NCI-H526 treated with DMSO at 0.1 percent for 48 hours (cell line): ENCODE measurements at places on chromosomes 6 and 20.
A peak's percentile ranks its signal among the peaks of the same experiment; 100 is the strongest.

GRCh38 chr6:128097009-128097408 lies 196.2 kb upstream of the THEMIS start:
- DNase-seq: no peak

- DNase-seq: no peak
These were observed 3.5 kb downstream of the MMP24OS start for GRCh38 chr20:35274172-35275092.

GRCh38 chr6:78551361-78551760 lies 316.0 kb upstream of the IRAK1BP1 start:
- DNase-seq: no peak

DNA sequence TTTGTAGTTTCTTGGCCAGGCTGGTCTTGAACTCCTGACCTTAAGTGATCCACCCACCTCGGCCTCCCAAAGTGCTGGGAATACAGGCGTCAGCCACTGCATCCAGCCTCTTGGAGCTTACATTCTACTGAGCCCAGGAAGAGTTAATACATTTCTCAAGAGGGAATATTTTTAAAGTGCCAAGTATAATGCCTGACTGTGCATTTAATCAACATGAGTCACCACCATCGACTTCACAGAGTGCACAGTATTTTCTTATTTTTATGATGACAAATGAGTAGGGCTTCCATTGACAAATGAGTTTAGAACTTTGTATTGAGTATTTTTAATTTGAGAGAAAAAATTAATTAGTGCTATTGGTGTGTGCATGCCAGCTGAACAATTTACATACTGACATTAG lies 72.2 kb downstream of the SASH1 start:
- DNase-seq: no peak

DNA sequence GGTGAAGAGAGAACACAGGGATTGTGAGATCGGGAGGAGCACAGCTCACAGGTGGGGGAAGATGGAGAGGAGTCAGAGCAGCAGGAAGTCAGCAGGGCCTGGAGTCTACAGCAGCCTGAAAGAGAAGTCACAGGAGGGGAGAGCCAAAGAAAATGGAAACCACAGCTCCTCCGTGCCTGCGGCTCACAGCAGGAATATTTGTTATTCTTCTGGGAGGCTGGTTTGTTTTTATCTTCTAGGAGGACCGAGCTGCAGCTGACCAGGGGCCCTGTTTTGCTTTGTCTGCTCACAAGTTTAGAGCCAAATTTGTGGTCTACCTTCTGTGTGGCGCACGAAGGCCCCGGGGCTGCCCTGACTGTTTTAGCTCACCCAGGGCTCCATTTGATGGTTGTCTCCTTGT lies 81.8 kb downstream of the CLIC5 start:
- no peak for DNase-seq

GRCh38 chr20:47524015-47524784 lies 22.5 kb downstream of the NCOA3 start:
- DNase-seq: no peak

GRCh38 chr20:48623906-48624265 lies 203.9 kb downstream of the PREX1 start:
- DNase-seq: no peak

GRCh38 chr6:131372535-131372934 lies 200.5 kb upstream of the ARG1 start:
- no peak for DNase-seq

DNA sequence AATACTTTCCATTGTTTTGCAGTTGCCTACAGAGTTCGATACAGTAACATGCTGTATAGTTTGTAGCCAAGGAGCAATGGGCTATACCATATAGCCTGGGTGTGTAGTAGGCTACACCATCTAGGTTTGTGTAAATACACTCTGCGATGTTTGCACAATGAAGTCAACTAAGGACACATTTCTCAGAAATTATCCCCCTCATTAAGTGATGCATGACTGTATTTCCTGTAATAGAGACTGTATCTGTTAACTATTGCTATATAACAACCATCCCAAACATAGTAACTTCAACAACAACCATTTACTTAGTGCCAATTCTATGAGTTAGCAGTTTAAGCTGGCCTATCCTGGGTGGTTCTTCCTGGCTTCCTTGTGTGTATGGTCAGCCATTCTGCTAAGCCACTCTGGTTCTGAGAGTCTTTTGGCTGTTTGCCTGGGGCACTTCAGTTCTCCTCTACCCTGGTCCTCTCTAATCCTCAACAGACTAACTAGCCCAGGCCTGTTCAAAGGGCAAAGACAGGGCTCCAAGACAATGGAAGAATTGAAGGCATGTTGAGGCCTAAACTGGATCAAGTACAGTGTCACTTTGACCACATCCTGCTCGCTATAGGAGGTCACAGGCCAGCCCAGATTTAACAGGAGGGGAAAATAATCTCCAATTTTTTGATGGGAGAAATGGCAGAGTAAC lies 124.0 kb downstream of the PLCB1 start:
- peak; percentile 13 for DNase-seq

DNA sequence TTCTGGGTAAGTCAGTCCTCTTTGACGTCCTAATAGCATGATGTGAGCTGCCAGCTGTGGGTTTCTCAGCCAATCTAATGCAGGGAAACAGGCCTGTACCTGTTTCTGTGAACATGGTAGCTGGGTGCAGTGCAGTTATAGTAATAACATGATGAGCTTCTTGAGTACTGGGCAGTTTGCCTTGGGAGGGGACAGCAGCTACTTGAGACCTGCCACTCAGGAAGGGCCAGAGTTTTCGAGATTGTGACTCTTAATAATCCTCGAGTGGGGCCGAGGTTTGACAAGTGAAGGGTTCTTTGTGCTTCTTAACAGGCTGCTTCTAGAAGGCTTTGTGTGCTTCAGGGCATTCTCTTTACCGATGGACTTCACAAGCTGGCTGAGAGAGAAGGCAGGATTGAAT lies 180.1 kb downstream of the JARID2 start:
- DNase-seq: no peak

GRCh38 chr6:108914235-108915022 lies 66.2 kb downstream of the ARMC2 start:
- no peak for DNase-seq

DNA sequence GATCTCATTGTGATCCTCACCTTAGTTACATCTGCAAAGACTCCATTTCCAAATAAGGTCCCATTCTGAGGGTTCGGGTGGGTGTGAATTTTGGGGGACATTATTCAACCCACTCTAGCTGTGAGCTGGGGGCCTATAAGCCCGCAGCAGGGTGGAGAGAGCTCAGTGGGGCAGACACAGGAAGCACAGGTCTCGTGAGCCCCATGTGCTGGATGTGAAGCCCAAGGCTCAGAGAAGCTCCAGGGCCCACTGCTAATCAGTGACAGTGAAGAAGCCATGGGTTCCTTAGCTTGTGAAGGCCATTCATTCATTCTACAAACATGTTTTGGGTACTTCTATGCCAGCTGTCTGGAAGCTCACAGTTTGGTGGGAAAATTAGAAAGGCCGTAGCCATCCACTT lies 47.5 kb downstream of the CHMP4B start:
- DNase-seq: no peak

- no peak for DNase-seq
These were observed 31.6 kb downstream of the VEGFA start for GRCh38 chr6:43801495-43802181.

DNA sequence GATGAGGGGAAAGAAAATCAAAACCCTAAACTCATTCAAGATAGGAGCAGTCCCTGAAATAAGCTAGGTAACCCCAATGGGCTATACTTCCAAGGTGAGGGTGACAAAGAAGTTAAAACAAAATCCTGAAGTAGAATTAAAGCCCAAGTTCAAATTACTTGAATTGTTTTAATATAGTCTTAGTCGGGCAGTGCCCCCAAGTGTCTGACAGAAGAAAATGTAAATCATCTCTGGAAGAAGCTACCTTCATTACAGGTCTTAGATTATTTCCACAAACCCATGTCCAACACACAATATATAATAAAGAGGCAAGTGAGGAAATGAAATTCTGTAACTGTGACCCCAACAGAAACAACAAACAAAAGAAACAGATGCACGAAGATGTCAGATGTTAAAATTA lies 36.8 kb upstream of the L3MBTL3 start:
- no peak for DNase-seq

GRCh38 chr6:157244780-157245179 lies 78.5 kb downstream of the TMEM242 start:
- DNase-seq: no peak

DNA sequence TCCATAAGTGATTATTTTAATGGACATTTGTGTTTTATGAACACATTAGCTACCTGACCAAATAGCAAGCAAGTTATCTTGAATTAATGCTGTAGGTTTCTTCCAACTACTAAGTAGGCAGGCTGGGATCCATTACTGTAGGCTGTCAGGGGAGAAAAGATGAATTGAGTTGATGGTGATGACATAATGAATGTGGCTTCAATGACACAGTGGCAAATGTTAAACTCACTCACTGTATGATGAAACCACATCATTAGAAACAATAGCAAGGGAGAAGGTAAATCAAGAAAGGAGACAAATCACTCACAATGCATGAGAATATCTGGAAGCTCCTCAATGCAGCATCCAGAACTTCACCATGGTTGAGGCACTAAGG lies 529.7 kb upstream of the CITED2 start:
- no peak for DNase-seq

DNA sequence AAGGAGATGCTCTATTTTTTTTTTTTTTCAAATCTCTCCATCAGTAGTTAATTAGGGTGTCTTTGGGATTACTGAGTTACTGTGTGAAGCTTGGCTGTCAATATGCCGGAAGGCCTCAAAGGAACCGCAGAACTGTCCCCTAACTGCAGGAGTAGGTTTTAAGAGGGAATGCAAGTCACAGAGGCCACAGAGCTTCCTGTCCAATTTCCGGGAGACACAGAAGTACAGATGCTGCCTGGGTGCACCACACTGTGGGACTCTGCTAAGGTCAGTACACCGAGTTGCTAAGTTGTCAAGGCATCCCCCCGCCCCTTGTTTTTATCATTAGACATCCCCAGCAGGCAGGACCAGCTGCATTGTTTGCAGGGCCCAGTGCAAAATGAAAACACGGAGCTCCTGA lies 120.2 kb upstream of the RAB32 start:
- DNase-seq: no peak

GRCh38 chr6:42338744-42339222 lies 112.9 kb downstream of the TRERF1 start:
- DNase-seq: no peak

DNA sequence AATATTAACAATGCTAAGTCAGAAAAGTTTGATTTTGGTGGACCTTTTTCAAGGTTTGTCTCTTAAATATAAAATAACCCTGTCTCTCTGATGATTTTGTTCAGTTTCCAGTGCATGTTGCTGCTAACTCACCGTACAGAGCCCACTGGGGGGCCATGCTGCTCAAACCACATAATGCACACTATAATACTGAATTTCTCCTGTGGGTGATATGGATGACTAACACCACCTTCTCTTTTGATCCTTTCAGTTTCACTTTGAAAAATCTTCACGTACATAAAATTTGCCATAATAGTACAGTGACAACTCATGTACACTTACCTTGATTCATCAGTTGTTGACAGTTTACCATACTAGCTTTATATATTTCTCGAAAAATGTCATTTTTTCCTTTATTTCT lies 506.6 kb upstream of the MAN1A1 start:
- no peak for DNase-seq

DNA sequence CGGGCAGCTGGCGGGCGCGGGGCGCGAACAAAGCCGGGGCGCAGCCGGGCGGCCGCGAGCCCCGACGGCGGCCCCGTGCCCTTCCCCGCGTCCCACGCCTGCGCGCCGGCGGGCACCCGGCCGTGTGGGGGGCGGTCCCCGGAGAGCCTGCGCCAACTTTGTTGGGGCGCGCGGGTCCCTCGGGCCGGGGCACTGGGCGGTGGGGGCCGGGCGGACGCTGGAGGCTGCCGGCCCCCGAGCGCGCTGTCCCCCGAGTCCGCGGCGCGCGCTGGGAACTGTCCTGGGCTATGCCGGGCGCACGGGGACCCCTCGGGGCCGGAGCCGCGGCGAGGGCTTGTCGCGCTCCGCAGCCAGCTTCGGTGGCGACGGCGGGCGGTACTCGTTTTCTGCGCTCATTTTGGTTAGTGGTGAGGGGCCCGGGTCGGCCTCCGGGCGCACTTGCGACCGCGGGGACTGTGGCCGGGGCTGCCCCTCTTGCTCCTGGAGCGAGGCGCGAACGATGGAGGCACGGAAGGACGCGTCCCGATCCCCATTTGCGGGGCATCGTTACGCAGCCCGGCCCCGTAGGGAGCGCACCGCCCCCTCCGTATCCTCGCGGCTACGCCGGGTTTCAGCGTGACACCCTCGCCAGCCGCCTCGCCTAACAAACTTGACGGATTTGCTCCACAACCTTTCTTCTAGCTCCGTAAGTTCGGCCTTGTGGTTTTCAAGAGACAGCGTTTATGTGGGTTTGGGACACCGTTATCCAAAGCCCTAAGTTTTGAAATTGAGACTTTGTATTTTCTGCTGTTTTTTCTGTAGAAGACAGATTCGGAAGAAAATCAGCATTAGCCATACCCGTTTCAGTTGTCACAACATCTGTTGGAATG lies 622 bp downstream of the SS18L1 start:
- peak; percentile 37 for DNase-seq

DNA sequence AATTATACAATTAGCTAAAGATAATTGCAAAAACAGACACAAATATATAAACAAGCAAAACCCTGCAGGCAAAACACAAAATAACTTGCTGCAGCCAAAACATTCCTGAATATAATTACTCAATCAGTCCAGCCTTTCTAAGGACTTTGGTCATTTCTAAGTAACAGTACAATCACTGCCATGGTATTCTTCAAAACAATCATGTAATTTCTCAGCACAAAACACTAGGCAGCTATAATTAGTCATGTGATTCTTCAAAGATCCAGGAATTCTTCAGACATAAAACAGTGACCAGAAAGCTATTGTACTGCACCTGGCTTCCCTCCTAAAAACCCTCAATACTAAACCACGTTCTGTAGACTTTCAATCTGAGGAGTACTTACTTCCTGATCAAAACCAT lies 881.1 kb downstream of the EPHA7 start:
- no peak for DNase-seq

- DNase-seq: peak; percentile 16
These were observed 672 bp downstream of the CARMIL1 start for GRCh38 chr6:25279748-25280343.

GRCh38 chr6:142886431-142887170 lies 58.4 kb downstream of the HIVEP2 start:
- DNase-seq: no peak

GRCh38 chr6:63802606-63803206 lies 167.1 kb downstream of the PHF3 start:
- DNase-seq: no peak

- DNase-seq: no peak
These were observed 223.7 kb upstream of the SYNCRIP start for GRCh38 chr6:85866370-85866730.

GRCh38 chr6:143103916-143104315 lies 43.2 kb downstream of the AIG1 start:
- DNase-seq: no peak

DNA sequence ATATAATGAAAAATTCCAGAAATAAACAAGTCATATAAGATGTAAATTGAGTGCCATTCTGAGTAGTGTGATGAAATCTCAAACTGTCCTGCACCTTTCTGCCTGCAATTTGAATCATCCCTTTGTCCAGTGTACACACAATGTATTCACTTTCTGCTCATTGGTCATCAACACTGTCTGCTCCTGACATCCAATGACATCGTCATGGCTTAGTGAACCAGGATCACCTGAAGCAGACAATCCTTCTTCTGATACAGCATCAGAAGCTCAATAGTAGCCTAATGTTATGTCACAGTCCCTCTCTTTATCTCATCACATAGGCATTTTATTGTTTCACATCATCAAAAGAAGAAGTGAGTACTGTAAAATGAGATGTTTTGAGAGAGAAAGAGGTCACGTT lies 366.3 kb downstream of the RFPL4B start:
- no peak for DNase-seq
